Activated CD4-positive, CD25-positive, alpha-beta regulatory T cell treated with anti-CD3 and anti-CD28 coated beads, Interleukin-2, amount 50 U/mL, for 16 hours (primary cell): ENCODE measurements at places on chromosomes 13 and 19.

DNA sequence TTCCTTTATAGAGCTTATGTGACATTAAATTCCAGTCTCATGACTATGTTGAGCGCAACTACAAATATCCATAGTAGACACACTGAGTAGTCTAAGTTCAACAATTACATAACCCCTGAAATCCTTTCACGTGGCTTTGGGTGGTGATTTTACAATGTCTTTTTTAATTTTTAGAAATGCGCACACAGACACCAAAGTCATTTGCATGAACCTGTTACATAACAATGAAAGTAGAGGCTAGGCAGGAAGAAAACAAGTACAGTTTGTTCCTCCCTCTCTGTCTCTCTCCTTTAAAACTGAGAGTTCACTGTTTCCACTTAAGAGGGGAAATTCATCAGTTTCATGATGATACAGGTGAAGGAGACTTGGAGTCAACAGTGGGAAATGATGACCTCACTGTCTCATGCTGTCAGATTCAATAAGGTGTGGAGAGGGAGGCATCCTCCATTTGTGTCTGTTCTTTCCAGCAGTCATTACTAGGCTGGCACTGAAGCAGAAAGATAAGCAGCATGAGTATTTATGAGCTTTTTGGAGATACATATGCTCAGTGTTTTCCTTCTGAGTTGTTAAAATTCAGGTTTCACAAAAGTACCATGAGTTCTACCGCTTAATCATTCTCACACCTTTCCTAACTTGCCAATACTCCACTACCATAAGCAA, 201.8 kb downstream of the LHFPL6 start:
- DNase-seq = no peak

- no peak for DNase-seq
Measured at GRCh38 chr19:2343289-2343982, 15.0 kb downstream of the SPPL2B start.

- no peak for DNase-seq
Measured at GRCh38 chr13:43054803-43055802, 31.7 kb downstream of the DNAJC15 start.

DNA sequence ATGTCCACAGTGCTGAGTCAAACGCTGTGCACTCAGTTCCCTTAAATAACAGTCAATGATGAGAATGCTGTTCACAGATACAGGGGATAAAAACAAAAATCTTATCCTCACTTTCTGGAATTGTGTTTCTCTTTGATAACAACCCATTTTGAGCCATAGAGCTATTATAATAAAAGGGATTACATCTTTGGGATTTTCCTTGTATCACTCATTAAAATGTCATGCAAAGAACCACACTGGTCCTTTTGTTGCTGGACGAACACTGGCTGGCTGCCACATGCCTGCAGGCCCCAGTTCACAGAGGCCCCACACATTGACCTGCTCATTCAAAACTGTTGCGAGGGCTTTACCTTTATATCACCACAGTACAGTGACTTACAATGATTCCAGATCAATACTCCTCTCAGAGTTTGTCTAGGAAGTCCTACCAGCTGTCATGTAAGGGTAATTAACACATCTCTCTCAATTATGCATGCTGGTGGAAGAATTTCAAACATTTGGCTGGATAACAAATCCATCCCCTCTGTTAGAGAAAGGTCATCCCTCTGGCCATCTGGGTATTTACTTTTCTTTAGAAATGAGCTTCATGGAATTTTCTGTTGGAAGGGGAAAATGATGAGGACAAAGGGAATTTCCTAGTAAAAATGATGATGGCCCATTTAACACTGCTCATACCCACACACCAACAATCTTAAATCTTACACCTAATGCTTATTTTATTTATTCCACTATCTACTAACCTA, 85.9 kb downstream of the MBNL2 start:
- no peak for DNase-seq

- no peak for DNase-seq
Measured at GRCh38 chr19:15902254-15902653, 4.4 kb upstream of the CYP4F2 start.

GRCh38 chr19:37893845-37894575, 12.4 kb downstream of the WDR87 start:
- no peak for DNase-seq
